ENCODE measurements at places on chromosomes 2 and 18.
A peak's percentile ranks its signal among the peaks of the same experiment; 100 is the strongest.

DNA sequence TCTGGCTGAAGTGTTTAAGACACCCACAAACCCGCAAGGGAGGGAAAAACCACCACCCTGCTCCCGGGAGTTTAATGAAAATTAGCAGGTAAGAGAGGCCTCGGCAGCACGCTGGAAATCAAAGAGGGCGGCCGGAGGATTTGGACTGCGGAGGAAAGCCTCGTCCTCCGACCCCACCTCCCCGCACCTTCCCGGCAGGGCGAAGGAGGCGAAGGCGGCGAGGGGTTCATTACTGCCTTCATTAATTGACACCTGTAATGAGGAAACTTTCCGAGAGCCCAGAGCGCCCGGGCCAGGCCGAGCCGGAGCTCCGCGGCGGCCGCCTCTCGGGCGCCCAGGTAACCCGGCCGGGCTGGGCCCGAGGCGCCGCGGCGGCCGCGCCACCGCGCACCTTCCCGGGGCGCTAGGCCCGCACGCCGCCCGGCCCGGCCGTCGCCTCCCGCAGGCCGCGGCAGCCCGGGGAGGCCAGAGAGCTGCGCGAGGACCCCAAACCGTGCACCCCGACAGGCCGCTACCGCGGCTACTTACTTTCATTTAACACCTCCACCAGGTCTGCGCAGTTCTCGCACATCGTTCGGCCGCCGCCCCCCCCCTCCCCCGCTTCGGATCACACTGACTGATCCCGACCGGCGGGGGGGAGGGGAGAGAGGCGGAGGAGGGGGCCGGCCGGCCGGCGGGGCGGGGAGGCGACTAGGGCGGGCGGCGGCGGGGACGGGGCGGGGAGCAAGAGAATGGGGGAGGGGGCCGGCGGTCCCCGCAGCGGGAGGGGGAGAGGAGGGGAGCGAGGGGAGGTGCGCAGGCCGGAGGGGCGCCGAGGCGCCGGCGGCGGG lies 550 bp downstream of the USP34 start:
- peak; percentile 78 for DNase-seq

GRCh38 chr2:100427627-100428258 lies 10.3 kb upstream of the CHST10 start:
- DNase-seq, result no peak

- DNase-seq, result no peak
These were observed 3.9 kb upstream of the C2orf72 start for GRCh38 chr2:231033147-231034132.

DNA sequence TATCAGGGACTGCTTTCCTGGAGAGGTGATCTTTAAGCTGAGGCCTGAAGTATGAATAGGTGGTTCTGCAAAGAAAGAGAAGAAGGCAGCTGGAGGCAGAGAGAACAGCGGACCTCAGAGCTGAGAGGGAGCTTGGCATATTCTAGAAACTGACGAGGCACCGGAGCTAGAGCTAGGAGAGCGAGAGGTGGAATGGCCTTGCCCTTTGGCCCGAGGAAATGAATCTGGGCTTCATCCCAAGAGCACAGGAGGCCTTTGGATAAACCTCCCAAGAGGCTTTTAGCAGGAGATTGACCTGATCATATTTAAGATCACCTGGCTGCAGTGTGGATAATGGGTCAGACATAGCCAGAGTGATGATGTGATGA lies 7.9 kb downstream of the DYSF start:
- DNase-seq, result no peak

- DNase-seq, result no peak
These were observed 80.8 kb downstream of the SMIM21 start for GRCh38 chr18:75346671-75347070.

GRCh38 chr2:75276093-75277029 lies 77.0 kb upstream of the TACR1 start:
- DNase-seq, result no peak

DNA sequence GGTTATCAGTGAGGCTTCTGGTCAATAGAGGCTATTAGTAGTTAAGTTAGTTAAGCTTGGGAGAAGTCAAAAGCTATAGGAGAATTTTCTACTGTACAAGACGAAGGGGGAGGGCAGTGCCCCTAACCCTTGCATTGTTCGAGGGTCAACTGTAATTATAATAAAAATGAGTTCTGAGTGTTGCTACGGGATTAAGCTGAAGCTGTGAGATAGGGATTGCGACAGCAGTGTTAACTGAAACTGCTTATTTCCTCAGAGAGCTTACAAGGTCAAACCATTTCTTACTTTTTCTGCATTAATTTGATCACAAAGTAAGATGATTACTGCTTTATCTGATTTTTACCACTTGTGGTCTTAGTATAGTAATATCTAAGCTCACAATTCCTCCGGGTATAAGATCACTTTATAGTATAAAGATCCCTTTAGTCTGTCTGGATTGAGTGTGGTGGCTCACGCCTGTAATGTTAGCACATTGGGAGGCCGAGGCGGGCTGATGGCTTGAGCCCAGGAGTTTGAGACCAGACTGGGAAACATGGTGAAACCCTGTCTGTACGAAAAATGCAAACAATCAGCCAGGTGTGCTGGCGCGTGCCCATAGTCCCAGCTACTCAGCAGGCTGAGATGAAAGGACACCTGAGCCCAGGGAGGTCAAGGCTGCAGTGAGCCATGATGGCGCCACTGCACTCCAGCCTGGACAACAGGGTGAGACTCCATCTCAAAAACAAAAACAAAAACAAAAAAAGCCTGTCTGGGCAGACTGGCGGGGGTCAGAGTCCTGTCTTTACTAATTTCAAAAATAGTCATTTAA lies 119.5 kb upstream of the TLK1 start:
- no peak for DNase-seq

- no peak for DNase-seq
These were observed 81.5 kb upstream of the FN1 start for GRCh38 chr2:215517391-215517790.

- no peak for DNase-seq
These were observed 16.9 kb downstream of the ZNF236 start for GRCh38 chr18:76839086-76839794.

- no peak for DNase-seq
These were observed 218.6 kb downstream of the DYM start for GRCh38 chr18:49241852-49242251.

GRCh38 chr2:28544922-28545589 lies 49.2 kb downstream of the PLB1 start:
- DNase-seq, result no peak

DNA sequence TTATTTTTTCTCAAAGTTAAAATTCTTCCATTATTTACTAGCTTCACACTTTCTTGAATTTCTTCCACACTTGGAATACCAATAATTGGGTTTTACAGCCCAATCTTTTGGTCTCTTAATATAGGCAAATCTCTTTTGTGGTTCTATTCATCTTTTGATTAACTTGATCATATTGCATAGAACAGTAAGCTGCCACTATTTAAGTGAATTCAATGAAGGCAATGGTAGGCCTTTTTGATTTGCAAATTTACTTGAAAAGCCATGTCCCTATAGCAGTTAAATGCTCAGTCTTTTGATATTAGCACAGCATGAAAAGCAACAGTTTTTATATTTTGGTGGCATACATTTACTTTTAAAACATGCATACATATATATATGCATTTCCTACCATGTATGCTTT lies 20.2 kb upstream of the DYNC1I2 start:
- DNase-seq, result no peak

- DNase-seq, result no peak
These were observed 89.0 kb downstream of the FAM117B start for GRCh38 chr2:202723746-202724145.

DNA sequence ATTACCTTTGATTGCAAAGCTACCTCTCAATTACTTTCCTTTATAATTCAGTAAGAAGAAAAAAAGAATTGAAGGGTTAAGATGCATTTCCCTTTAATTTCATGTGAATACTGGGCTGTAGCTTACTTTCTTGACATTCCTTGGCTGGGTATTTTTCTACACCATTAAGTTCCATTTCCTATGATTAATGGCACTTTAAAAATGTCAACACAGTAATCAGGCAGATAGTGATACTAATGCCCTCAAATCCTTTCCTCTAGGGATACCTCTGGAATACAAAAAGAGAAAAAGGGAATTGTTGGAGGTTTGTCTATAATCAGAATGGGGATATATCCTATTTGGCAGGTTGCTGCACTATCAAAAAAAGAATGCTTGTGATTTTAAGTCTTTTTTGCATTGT lies 216.9 kb downstream of the SRBD1 start:
- DNase-seq, result no peak

- DNase-seq, result no peak
These were observed 2.2 kb upstream of the MTCL1 start for GRCh38 chr18:8703092-8703709.

GRCh38 chr18:74479486-74480148 lies 16.5 kb upstream of the CNDP2 start:
- DNase-seq, result no peak

GRCh38 chr2:112920923-112921532 lies 10.1 kb downstream of the IL37 start:
- DNase-seq, result no peak

GRCh38 chr18:54232485-54233227 lies 8.2 kb upstream of the MBD2 start:
- no peak for DNase-seq

- no peak for DNase-seq
These were observed 71.3 kb upstream of the SETBP1 start for GRCh38 chr18:44609181-44609941.

GRCh38 chr2:203870941-203871340 lies 3.4 kb downstream of the CTLA4 start:
- no peak for DNase-seq

GRCh38 chr2:224954980-224955379 lies 87.3 kb downstream of the DOCK10 start:
- DNase-seq, result no peak

DNA sequence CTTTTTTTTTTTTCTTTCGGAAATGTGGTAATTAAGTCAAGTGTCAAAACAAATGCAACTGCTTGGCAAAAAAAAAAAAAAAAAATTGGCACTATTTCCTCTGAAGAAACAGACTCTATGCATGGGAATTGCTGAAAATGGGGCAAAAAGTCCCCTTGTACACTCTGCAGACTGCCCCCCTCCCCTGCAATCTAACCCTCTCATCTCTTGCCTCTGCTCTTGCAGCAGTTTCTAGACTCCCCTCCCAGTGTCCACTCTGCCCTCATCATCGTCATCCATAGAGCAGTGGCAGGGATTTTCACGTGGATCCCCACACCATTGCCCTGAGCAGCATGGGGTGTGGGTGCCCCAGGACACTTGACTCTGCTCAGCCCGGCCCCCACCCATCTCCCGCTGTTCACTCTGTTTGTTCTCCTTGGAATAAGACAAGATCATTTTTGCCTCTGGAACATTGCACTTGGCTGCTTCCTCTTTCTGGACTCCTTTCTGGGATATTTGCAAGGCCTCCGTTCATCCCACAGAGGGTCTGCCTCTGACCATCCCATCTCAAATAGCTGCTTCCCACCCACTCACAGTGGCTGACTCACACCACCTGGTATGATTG lies 213.9 kb downstream of the ACKR3 start:
- no peak for DNase-seq

GRCh38 chr2:209977386-209978239 lies 24.8 kb upstream of the RPE start:
- no peak for DNase-seq

DNA sequence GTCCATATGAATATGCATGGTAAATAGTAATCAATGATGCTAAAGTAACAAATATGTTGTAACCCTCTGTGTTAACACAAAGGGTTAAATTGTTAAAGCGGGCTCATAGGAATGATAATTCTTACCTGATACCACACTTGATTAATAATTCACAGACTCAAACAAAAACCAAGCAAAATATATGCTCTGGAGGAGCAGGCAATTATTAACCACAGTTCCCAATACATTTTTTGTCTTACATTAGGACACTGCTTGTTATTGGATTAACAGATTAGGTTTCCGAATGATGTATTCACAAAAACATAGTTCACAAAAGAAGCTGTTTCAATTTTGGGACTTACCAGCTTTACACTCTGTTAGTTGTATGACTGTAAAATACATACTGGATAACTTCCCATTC lies 300.9 kb upstream of the LRRTM4 start:
- no peak for DNase-seq

DNA sequence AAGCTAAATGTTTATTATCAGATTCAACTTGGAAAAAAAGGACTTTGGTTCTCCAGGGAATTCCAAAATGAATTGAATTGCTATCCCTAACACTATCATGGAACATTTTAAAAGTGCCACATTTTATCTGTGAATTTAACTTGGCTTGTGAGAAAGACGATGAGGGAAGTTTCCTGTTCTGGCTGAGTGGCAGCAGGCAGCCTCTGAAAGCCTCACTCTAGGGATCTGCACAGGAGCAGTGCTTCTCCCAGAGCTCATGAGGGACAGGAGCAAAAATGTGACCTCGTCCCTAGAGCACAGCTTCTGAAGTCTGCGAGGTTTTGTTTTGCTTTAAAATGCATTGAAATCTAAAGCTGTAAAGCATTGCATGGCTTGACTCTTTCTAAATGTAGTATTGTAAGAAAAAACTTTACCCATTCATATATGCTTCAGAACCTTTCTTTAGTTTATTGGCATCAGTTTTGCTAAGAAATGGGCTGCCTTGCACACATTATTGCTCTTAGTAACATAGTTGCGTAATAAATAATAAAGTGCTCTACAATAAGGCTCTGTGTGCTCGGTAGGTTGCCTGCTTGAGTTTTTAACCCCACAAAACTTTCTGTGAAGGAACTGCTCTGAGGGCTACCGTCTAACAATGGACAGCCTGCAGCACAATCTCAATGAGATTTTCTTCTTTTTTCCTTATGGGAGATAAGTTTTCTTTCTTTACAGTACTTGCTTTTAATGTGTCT lies 136.2 kb upstream of the CDCA7 start:
- no peak for DNase-seq

GRCh38 chr2:27652790-27653189 lies 10.6 kb downstream of the SUPT7L start:
- DNase-seq, result no peak

GRCh38 chr2:21317131-21317530 lies 193.4 kb downstream of the TDRD15 start:
- no peak for DNase-seq

- no peak for DNase-seq
These were observed 105.9 kb downstream of the CERS6 start for GRCh38 chr2:168561991-168562390.

DNA sequence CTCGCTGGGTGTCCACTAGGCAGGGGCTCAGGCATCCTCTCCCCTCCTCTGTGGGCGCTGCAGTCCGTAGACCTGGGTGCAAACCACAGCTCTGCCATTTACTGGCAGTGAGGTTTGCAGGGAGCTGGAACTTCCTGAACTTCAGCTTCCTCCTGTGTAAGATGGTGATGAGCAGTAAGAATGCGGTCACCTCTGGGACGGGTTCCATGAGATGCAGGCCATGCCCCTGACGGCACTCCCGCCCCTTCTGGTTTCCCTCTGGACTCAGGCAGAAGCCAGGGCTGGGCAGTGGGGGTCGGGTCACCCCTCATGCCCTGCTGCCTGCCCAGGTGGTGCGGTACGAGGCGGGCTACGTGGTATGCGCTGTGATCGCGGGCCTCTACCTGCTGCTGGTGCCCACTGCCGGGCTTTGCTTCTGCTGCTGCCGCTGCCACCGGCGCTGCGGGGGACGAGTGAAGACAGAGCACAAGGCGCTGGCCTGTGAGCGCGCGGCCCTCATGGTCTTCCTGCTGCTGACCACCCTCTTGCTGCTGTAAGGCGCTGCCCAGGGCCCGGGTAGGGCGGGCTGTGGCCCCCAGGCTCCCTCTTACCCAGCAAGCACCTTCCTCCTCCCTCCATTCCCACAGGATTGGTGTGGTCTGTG lies 1.5 kb downstream of the PROM2 start:
- DNase-seq, result peak; percentile 68
